NCI-H524 treated with DMSO at 0.1 percent for 48 hours (cell line): ENCODE measurements at places on chromosomes 11 and 22.
A peak's percentile ranks its signal among the peaks of the same experiment; 100 is the strongest.

- no peak for DNase-seq
These were observed 76.0 kb downstream of the RBFOX2 start for GRCh38 chr22:35952576-35952975.

DNA sequence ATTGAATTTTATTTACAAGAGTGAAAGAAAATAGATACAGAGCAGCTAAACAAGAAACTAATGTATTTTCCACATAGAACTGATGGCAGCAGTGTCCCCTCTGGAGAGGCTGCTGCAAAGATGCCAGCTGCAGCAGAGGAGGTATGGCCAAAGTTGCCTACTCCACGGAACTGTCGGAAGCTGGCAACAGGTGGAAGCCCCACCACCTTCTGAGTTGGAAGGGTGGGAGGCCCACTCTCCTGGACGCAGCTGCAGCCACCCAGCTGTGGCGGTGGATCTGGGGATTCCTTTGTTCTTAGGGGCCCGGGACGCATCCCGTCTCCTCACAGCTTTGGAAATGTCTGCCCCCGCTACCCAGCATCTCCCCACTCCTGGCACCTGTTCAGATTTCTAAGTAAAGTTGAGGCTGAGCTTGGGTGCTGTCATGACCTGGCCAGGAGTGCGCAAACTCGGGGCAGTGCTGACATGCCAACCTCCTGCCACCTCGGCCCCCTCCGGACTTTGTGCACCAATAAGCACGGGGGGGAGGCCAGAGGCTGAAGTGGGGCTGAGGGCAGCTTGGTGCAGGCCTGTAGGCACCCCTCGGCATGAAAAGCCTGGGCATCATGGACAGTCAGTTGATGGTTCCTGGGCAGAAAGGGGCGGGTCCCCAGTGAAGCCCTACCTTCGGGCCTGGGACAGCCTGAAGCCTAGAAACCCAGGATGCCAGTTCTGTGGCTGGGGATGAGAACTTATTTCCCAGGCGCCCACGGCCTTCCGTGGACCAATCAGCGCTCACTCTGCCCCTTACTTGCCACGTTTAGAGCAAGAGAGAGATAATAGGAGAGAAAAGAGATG lies 1071.4 kb downstream of the JRKL start:
- DNase-seq = no peak

- DNase-seq = no peak
These were observed 9.5 kb downstream of the EMID1 start for GRCh38 chr22:29215012-29215860.

DNA sequence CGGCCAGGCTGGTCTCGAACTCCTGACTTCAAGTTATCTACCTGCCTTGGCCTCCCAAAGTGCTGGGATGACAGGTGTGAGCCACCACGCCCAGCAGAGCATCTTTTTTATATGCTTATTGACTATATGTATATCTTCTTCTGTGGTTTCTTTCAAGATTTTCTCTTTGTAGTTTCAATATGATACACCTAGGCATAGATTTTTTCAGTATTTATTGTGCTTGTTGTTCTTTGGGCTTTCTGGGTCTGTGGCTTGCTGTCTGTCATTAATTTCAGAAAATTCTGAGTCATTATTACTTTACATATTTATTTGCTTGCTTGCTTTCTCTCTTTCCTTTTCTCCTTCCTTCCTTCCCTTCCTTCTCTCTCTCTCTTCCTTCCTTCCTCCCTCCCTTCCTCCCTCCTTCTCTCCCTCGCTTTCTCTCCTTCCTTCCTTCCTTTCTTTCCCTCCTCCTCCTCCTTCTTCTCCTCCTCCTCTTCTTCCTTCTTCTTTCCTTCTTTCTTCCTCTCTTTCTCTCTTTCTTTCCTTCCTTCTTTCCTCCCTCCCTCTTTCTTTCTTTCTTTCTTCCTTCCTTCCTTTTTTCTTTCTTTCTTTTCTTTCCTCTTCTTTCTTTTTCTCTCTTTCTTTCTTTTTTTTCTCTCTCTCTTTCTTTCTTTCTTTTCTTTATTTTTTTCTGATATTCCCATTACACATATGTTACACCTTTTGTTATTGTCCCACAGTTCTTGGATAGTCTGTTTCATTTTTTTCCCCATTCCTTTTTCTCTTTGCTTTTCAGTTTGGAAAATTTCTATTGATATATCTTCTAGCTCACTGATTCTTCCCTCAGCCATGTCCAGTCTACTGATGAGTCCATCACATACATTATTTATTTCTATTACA lies 10.9 kb upstream of the DCHS1 start:
- no peak for DNase-seq

DNA sequence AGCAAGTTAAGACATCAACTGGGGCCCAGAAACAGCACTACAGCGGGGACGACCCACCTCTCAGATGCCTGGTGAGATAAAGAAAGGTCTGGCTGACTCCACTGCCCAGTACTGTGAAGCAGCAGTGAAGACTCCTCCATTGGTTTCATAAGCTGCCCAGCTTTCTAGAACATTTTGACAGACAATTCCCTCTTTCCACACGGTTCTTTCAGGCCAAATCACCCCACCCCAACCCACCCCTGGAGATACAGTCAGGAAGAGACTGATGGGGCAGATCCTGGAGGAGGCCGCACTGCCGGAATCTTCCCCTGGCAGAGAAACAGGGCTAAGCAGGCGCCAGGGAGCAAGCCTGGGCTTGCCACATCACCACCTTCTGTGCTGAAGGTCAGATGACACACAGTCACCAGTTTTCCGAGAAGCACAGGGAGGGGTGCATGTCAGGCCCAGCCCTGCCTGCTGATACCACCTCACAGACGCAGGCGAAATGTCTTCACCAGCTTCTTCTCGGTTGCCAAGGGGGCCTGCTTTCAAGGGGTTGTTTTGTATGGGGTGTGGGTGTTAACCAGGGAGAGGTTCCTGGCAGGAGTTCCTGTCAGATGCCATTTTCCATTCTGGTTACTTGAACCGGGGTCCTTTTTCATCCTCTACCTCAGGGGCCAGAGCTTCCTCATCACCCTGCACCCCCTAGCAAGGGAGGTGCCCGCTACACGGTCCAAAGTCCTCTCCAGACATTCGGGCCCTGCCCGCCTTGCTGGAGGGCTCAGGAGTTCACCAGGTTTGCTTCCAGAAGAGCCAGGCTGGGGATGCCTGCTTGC lies 1.4 kb upstream of the NEAT1 start:
- peak; percentile 59 for DNase-seq
